Astrocyte (in vitro differentiated cells and primary cell): ENCODE measurements at places on chromosomes 1 and 21. TPM values are rescaled to one million over a fixed set of nuclear protein-coding genes. Genes with fewer than 3 reads are reported as not detected.

ACTL8 gene
- 1.3 and 2.0 TPM in 2 replicates for total RNA-seq

CAMTA1 gene
- 69.2 and 77.6 TPM in 2 replicates for total RNA-seq

DNA sequence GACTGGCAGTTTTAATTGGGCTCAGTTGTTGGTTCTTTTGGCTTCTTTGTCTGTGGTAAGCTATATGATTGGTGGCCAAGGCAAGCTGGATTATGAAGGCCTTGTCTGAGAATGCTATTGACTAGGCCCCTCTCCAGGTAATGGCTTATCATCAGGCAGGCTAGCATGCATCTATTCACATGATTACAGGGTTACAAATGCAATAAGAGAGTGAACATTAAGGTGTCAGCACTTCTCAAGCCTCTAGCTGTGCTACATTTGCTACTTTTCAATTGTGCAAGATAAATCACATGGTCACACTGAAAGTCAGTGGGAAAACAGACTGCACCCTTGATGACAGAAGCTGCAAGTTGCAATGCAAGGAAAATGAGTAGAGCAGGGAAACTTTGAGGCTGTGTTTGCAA lies 550.9 kb upstream of the TMPRSS15 start:
- no peak for DNase-seq

- DNase-seq = peak; percentile 47
These were observed 144.0 kb downstream of the ROR1 start for GRCh38 chr1:63917571-63918417.

- peak; percentile 35 for DNase-seq
These were observed 245.3 kb downstream of the SLC45A1 start for GRCh38 chr1:8562881-8563865.

DNA sequence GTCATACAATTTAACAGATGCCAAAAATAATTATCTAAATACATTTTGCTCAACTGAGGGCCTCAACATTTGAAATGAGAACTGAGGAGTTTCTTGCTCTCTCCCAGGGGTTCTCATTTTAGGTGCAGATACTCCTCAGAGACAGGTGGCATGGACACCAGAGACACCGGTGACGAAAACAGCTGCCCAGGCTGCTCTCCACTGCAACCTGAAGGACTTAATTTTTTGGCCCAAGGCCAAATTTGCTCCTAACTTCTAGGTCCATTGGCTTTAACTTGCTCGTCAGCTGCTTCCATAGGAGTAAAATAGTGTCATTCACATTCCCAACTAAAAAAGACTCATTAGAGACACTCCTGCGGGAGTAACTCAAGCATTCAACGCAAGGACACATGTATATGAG lies 87.0 kb downstream of the NRIP1 start:
- DNase-seq = no peak

PLEKHG5 gene
- 23.0 and 25.1 TPM in 2 replicates for total RNA-seq

SLC25A33 gene
- total RNA-seq = 6.2 and 6.7 TPM in 2 replicates

DNA sequence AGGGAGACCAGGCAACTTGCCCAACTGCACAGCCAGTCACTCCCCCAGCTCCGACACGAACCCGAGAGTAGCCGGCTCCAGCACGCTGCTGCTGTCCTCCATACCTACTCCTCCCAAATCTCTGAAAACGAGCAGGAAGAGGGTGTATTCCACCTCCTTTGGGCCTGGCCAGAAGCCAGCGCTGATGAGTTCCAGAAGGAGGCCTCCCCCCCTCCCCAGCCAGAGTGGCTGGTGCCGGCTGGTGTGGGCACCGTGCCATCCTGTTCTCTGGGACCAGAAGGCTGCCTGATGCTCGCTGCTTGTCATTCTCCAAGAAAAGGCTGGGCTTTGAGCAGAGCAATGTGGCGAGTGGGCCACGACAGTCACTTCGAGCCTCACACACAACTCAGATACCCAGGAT lies 22.2 kb downstream of the KCNN3 start:
- DNase-seq = no peak

KRTAP10-3 gene
- total RNA-seq = not detected in 2 replicates

DNA sequence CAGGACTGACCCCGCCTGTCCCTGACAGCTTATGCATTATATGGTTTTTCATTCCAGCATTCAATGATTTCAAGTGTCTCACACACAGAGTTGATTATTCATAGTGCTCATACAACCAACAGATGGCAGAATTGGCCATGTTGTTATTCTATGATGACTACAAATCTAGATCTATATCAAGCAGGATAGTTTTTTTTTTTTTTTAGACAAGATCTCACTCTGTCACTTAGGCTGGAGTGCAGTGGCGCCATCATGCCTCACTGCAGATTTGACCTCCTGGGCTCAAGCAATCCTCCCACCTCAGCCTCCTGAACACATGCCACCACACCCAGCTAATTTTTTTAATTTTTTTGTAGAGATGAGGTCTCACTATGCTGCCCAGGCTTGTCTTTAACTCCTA lies 40.1 kb upstream of the LRRC8D start:
- DNase-seq = peak; percentile 41

- no peak for DNase-seq
These were observed 15.3 kb downstream of the LDLRAD1 start for GRCh38 chr1:54002544-54003248.

MTARC1 gene
- total RNA-seq = 4.5 and 8.5 TPM in 2 replicates

SLC16A4 gene
- 14.1 and 14.8 TPM in 2 replicates for total RNA-seq

FTCD gene
- total RNA-seq = 1.9 and 2.0 TPM in 2 replicates

- DNase-seq = no peak
These were observed 65.4 kb downstream of the TAS1R2 start for GRCh38 chr1:18794051-18794450.

CFAP57 gene
- 0.18 and 0.29 TPM in 2 replicates for total RNA-seq

DNA sequence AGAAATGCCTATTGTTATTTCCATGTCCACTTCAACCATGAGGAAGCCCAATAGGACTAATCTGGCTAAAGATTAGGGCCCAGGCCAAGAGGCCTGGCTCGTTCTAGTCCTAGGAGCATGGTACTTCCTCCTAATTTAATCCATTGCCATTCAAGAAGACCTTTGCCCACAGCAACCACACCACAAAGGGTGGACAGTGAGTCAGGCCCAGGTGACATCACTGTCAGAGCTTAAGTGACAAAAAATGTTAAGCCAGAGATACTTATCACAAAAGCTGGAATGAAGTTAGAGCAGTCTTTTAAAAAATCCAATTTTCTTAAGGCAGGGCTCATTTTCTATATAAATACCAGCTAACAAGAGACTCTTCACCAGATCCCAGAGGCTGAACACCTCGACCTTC lies at the start of gene SPRR3:
SPRR3 (plus strand) TSS at position 368 of the 400 bp plus-strand sequence. CDS start 1,272 bp downstream, outside the sequence.
- DNase-seq = no peak

- DNase-seq = no peak
These were observed 112.8 kb downstream of the SIM2 start for GRCh38 chr21:36811762-36812161.

DNA sequence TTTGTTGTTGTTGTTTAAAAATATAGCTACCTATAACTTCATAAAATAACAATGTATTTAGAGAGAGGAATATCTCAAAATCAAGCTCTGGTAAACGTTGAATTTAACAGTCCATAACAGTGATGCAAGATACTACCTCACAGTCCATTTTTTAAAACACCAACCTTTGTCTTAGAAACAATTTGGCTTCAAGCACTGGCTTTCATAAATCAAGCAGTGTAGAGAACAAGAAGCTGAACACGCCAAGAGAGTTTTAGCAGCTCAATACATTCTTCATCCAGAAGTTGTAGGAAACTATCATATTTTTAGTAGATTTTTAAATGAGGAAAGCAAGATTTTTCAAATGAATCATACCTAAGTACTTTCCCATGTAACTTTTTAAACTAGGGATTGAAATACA lies 334.3 kb upstream of the ADAMTS5 start:
- DNase-seq = peak; percentile 11

DNA sequence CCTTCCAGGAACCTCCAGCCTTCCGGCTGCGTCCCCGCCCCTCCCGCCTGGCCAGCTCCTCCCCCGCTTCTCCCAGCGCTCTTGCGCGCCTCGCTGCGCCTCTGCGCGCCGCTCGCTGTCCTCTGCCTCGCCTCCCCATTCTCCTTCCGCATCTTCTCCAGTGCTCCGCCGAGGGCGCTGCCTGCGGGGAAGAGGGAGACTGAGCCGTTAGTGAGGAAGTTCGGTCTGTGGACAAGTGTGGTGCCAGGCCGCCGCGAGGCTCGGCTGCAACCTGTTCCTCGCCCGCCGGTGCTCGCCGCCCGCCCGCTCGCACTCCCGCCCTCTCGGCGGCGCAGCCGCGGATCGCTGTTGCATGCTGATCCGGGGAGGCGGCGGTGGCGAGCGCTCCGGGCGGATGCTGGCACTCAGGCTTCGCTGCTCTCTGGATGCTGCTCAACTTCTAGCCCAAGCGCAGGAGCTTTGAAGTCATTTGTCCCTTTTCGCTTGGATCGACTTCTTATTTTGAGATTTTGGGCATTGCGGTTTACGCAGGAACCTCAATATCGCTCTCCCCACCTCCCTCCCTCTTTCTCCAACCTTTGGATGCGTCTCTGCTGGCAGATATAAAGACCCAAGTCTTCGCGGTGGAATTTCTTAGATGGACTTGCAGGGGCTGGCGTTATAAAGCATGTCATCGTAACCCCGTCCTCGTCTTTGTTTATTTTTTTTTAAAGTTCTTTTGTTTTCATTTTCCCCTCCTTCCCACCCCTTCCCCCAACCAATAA lies 614 bp upstream of the CACNA1E start:
- no peak for DNase-seq

GRCh38 chr1:184210031-184210430 lies 158.5 kb downstream of the TSEN15 start:
- peak; percentile 59 for DNase-seq

DNA sequence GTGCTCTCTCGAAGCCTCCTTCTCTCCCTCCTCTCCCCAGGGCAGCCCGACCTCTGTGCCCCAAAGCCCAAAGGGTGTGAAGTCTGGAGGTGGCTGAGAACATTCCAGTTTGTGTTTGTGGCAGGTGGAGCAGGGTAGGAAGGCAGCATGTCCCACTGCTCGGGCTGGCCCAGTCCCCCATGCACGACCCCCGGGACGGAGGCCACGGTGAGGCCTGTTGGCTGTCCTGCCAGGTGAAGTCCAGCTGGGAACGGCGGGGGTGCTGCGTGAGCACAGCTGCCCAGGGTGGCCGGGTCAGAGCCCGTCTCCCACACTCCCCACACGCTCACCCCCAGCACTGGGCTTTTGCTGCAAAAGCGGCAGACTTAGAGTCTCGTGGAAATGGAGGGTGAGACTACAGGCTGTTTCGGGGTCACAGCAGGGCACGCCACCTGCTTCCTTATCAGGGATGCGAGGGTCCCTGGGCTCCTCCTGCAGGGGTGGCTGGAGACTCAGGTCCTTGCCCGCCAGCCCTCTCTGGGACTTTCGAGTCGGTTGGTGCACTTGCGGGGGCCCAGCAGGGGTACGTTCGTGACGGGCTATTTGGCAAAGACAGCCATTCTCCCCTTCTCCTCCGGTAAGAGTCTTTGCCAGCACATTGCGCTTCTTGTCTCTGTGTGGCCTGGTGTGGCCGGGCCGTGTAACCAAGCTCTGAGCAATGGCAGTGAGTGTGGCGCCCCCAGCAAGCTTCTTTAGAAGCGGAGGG lies 40.3 kb downstream of the MORN1 start:
- DNase-seq = no peak

- no peak for DNase-seq
These were observed 12.7 kb downstream of the CDCA8 start for GRCh38 chr1:37704966-37705365.

DNA sequence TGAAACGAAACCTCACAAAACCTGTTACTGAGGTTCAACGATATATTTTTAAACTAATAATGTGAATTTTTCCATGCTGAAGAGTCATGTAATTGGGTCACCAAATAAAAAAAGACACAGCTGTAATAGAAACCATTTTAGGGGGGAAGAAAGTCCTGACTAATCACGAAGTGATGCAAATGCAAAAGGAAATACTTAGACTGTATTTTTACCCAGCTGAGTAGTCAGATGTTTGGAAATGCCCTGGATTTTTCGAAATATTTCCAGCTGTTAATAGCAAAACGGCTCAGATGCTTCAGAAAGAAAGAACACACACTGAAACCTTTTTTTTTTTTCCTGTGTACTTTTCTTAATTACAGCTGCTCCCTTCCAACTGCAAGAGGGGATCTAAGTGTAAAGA lies 210.3 kb downstream of the SETD4 start:
- peak; percentile 35 for DNase-seq

DNA sequence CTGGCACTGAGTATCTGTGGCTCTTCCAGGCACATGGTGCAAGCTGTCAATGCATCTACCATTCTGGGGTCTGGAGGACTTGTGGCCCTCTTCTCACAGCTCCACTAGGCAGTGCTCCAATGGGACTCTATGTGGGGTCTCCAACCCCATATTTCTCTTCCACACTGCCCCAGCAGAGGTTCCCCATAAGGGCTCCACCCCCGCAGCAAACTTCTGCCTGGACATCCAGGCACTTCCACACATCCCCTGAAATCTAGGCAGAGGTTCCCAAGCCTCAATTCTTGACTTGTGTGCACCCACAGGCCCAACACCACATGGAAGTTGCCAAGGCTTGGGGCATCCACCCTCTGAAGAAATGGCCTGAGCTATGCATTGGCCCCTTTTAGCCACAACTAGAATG lies 18.8 kb downstream of the ODF2L start:
- no peak for DNase-seq

APOBEC4 gene
- not detected in 2 replicates for total RNA-seq

DNA sequence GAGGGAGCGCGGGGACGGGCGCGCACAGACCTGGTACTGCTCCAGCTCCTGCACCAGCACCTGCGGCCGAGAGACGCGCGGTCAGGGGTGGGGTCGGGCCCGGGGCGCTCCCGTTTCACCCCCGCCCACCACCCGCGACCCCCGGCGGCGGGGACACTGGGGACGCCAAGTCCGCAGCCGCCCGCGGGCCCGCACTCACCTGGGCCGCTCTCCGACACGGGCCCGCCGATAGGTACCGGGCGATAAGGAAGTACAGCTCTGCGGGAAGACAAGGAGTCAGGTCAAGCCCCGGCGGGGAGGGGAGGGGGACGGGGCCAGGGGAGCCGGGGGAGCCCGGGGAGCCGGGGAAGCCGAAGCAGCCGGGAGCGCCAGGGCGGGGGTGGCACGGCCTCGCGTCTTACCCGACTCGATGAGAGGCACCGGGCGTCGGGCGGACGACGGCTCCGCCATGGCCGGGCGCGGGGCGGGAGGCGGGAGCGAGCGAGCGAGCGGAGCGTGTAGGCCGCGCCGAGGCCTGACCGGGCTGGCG lies 326 bp downstream of the BRWD1 start:
- DNase-seq = no peak

DNA sequence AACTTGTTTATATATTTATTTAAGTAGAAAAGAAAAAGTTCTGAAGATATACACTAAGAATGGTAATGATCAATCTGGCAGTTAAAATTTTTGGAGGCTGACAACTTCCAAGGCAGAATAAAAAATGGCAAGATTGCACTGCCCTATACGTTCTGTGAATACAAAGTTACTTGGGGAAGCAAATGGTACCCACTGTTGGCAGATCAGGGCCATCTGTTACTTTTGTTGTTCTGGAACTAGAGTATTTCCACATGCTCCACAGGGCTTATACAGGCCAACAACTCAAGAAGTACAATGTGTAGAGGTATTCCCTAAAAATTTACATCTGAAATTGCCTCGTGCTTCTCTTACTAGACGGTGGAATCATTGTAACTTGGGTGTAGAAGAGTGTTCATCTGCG lies 53.2 kb downstream of the AHCTF1 start:
- DNase-seq = no peak
